CD4-positive, alpha-beta T cell treated with Interleukin-15 for 4 hours (primary cell): ENCODE measurements at places on chromosomes 6 and 20.

GRCh38 chr6:29853245-29853644 lies 25.6 kb downstream of the HLA-G start:
- no peak for DNase-seq

DNA sequence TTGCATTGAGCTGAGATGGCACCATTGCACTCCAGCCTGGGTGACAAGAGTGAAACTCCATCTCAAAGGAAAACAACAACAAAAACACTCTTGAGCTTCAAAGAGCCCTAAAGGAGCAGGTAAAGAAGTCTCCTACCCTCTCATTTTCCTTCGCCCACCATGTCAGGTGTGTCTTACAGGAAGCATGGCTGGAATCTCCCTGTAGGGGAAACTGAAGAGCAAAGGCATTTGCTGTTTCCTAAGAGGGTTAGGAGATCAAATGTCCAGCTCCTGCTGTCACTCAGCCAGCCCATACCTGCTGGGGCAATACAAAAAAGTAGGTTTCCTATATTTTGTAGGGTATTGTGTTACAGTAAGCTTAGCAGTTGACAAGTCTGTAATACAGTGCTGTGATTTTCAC lies 43.3 kb downstream of the SPATA2 start:
- no peak for DNase-seq

DNA sequence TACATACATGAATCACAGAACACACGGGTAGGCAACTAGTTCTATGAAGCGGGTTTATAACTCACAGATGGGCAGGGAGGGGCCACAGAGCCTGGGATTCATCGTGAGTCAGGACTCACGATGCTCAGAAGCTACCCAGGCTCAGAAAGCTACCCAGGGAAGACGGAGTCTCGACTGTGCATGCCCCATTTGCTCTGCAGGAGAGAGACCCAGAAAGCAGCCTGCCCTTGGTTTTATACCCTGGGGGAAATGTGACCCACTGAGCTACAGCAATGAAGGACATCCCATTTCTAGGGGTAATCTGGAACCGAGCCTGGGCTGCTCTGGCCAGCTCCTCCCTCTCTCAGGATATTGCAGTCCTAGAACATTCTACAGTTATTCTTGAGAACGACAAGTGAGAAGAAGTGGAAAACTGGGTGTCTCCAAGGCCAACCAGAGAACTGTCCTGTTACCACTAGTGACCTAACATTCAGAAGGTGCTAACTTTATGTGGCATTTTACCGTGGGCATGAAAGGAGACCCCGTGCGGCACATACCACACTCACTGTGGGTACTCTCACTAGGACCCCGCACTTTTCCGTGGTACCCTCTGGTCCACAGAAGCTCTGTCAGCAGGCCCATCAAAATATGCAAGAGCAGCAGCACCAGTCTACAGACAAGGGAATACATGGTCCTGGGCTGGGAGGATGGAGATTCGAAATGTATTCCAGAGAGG lies 201.9 kb upstream of the PMEPA1 start:
- DNase-seq = no peak

GRCh38 chr6:11246722-11247121 lies 14.3 kb upstream of the NEDD9 start:
- DNase-seq = no peak

- no peak for DNase-seq
These were observed 17.9 kb downstream of the SLC22A2 start for GRCh38 chr6:160240691-160241084.

DNA sequence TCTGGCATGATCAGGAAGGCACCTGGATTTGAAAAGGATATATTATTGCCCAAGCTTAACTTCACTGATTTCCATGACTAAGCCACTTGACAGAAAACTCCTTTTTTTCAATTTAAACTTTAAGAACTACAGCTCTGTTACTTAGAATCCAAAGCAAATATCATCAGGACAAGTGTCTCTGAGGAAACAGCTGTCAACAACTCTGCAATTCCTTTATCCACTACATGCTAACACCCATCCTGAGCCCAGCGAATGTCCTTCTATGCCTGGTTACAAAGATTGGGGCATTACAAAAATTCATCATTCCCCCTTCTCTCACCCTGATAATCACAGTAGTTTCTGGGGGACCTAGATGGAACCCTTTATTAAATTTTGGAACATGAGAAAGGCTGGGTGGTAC lies 136.8 kb downstream of the GMPR start:
- no peak for DNase-seq

DNA sequence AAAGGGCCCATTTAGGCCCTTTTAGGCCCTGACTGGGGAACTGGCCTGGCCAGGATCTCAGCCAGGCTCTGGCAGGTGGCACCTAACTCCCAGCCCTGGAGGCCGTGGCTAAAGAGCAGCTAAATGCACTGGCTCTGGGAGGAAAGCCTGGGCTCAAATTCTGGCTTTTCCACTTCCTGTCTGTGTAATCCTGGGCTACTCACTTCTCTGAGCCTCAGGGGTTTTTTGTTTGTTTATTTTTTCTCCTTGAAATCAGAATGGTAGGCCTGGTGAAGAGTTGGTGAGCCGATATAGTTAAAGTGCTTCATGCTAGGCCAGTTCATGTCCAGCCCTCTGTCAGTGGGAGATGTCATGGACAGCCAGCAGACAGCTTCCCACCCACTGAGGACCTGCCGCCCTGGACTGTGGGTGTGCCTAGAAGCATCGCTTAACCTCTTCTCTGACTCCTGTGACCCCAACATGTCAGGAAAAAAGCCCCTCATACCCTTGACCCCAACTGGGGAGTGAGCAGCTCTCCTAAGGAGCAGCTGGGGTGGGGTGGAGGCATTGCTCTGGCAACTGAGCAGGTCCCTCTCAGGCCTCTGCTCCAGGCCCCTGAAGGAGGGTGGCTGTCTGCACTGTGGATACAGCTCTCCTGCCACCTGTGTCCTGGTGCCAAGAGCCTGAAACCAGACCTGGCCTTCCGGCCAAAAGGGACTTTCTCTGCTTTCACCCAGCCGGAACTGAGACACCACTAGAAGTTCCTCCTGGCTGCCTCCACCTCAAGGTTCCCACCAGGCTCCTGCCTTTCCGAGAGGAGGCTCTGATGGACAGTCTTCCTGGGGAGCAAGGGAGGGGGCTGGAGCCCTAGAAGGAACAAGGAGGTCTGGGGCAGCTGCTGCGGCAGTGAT lies 57.2 kb upstream of the MYL9 start:
- DNase-seq = no peak

- DNase-seq = no peak
These were observed 145.7 kb downstream of the WDR27 start for GRCh38 chr6:169555971-169556617.

DNA sequence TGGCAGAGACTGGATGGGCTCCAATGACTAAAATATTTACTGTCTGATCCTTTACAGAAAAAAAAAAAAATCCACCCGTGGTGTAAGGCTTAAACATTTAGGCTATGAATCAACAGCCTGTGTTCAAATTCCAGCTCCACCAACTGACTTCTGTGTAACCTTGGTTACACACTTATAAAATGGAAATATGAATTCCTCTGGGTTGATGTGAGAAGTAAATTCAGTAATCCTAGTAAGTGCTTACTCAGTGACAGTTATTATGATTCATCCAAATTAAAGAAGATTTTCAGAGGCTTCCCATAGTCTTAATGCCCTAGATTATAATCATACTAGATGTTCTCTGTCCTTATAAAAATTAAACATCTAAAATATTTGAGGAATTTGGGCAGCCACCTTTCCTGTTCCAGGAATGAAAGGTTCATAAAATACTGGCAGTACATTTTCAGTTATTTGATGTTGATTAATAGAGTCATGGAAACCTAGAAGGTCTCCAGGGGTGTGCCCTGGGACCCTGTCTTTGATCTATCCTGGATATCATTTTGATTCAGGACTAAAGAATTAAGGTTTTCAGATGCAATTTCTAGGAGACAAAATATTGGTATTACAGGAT lies 180.3 kb upstream of the ZNF217 start:
- DNase-seq = no peak

DNA sequence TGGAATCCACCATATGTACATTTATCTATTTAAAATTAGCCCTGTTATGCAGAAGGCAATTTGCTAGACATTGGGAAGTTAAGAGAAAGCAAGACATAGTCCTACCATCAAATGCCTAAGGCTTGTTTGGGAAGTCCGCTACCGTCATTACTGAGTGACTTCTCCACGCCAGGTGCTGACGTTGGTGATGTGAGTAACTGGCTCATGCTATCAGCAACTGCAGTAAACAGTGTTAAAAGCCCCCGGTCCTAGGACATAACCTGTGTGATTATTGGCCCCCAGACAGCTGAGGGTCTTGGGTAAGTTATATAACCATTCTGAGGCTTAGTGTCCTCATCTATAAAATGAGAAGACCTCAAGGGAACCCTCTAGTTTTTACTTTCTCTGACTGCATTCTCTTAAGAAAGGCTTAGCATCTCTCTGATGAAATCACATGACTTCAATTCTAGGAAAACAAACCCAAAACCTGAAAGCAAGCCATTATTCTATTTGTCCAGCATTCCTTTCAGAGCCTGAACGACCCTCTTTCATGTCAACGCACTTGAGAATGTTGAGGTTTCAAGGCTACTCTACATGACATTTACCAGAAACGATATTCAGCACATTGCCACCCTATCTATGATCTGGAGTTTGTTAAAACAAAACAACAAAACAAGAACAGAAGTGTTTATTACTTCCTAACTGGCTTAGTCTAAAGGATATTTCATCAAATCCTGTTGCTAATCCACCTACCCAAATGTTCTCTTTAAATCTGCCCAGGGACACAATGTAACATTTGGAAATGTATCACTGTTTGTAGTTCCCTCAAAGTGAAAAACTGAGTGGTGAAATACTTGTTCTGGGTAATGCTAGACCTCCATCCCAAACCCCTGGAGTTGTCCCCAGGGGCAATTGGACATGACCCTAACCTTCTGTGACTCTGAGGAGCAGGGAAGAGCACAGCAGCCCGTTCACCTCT lies 133.8 kb downstream of the BTBD3 start:
- no peak for DNase-seq
